ENCODE measurements at places on chromosomes 6 and 20.

DNA sequence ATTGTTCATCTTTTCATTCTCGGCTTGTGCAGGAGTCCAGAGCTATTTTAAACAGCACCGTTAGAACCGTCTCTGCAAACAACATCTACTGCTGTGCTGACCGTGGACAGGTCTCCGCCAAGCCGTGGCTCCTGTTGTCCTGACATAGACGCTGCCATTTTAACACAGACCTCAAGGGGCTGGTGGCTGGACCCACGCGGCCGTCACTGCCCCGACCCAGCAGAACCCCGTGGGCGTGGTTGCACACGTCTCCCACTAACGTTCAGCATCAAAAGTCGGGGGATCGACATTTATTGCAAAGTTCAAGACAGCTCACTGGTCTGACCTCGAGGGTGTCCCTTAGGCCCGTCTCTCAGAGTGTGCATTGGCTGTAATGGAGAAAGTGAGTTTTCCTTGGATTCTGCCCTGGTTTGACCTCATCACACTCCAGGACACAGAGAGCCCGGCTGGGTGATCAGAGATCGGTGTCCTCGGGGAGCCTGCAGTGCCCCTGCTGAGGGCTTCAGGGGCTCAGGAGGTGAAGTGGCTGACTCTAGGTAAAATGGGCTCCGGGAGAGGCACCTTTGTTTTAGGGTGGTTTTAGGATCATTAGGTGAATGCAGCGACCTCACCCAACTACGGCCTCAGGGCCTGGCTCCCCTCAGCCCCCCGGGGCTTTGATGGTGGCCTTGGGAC is 363.2 kb downstream of the THBS2 start:
- DNase-seq: no peak

DNA sequence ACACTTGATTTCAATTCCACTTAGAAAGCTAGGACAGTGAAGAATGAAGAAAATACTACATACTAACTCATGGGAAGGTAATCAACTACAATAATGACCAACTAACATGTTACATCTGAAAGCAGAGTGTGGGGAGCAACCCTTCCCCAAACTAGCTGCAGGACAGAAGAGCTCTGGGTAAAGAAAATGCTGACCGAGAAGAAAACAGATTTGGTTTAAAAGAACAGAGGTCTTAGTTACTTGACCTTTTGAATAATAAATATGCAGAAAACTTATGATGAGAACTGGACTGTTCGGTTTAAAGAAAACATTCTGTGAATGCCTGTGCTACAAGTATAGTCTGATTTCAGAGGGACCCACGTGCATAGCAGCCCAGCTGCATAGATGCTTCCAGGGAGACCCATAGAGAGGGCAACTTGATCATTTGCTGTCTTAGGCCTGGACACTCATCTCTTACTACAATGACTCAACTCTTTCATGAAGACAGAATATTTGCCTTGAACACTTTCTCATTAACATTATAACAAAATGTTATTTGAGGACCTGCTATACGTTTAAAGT is 53.5 kb downstream of the RALGAPA2 start:
- no peak for DNase-seq

DNA sequence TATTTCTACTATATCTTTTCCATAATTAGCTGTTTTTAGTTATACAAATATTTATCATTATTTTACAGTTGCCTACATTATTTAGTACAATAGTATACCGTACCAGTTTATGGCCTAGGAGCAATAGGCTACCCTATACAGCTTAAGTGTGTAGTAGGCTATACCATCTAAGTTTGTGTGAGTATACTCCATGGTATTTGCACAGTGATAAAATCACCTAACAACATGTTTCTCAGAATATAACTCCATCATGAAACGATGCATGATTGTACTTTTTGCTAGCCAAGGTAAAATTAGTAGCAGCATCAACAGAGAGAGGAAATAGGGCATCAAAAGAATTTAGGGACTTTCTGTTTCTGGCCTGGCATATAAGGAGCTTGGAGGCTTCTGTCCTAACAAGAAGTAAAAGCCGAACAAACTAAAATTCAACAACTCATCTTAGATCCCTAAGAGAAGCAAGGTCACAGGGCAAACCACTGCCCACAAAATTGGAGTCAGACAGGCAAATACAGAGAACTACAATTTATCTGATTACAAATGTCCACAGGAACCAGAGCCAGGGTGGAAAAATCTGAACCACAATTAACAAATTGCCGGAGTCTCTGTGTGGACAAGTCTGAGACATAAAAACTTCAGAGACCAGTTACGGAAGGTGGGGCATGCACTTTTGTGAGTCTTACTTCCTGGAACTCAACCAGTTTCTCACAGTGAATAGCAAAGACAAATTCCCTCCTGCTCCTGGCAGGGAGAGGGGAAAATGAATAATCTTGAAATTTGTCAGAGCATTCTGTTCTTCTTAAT is 671.4 kb downstream of the RFPL4B start:
- no peak for DNase-seq

DNA sequence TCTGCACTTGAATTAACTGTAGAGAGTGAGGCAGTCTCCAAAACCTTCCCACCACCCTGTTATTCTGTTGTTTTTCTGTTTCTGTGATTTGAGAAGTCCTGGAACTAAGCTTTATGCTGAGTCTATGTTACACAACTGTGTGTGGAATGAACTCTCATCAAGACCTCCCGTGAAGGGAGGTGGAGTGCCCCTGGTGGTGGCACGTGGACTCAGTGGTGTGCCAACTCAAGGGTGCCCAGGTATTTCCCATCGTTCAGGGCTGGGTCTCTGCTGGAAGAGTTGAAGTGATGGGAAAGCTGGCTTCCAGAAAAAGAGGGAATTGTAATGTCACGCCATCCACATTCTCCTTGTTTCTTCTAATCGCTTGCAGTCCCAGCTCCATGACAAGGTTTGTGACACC is 374.2 kb downstream of the SMOC2 start:
- DNase-seq: no peak

DNA sequence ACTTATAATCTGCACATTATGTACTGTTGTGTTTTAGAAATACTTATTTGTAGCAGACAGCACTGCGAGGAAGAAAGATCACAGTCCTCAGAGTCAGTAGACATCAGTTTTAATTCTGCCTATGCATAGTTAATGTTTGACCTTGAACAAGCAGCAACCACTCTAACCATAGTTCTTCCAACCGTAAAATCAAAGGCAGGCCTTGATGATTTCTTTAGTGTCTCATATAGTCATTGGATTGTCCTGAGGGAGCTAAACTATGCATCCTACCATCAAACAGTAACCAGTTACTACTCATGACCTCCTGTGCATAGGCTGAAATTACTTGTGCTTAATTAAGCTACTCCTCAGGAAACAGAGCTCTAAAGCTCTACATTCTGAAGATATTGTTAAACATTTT is 294.8 kb upstream of the STXBP5 start:
- no peak for DNase-seq

- peak; percentile 19 for DNase-seq
Observed at GRCh38 chr20:25065625-25066338, 7.8 kb upstream of the ACSS1 start.

- no peak for DNase-seq
Observed at GRCh38 chr6:143225929-143226328, 165.2 kb downstream of the AIG1 start.

DNA sequence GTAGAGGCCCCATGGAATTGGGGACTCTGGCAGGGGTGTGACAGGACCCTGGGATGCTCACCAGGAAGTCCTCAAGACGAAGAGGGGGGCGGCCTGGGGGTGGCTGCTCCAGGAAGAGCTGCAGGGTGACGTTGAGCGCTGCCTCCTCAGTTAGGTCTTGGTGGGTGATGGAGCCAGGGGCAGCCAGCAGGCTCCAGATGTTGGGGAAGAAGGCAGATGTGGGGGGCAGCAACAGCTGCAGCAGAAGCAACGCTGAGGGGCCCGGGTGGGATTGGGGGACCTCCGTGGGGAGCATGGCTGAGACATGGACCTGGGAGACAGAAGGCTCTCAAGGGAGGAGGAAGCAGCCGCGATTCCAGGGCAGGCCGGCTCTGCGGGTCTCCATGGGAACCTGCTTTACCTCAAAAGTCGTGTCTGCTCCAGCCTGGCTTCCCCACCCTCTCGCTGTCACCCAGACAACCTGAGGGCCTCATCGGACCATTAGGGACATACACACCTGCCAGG is 591 bp downstream of the VWA7 start:
- no peak for DNase-seq

- no peak for DNase-seq
Observed at GRCh38 chr20:3068986-3069900, 2.2 kb upstream of the OXT start.

GRCh38 chr20:41691443-41691842 is 73.3 kb upstream of the CHD6 start:
- DNase-seq: no peak

DNA sequence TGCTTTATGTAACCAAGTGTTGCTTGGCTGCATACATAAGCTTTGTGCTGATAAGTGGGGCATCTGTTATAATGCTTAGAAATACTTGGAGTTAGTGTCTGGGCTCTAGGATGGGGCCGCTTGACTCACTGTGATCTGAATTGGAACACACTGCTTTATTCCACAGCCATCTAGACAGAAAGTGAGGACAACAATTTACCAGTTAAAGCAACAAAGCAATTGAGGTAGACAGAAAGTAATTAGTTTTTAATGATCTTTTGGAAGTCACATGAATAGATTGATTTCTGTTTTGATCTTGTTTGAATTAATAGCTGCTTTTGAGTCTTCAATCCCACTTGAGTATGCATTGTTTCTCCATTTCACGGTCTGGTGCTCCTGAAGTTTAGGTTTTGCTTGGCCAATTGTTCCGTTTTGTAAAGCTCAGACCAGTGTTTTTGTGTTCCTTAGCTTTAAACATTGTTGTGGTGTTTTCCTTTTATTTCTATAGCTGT is 157.5 kb downstream of the TRMT11 start:
- no peak for DNase-seq

- no peak for DNase-seq
Observed at GRCh38 chr20:16607364-16608276, 34.4 kb upstream of the KIF16B start.

DNA sequence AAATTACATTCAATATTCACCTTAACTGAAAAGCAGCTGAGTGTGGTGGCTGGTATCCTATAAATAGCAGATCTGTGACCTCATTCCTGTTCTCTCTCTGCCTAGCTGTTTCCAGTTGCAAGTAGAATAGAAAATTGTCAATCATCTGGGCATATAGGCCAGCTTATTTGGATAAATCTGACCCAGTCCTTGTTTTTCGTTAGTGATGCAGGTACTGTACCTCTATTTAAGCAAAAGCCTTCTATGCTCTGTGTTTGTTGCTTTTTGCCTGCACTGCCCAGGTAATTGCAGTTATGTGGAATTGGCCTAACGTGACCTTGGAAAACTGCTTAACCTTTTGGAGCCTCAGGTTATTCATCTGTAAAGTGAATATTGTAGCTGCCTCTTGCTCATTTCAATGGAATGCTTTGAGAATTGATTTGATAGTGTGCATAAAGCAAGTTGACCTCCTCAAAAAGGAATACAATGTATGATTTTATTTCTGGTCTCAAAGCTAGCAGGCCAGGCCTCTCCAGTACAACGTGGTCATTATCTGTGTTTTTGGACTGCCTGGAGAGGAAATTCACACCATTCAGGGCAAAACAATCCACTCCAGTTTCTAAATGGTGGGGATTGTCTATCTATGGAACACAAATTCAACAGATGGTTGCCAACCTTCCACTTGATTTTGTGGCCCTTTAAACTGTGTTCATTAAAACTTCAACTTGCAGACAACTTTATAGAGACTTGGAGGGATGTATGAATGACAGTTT is 508.7 kb upstream of the CITED2 start:
- DNase-seq: no peak

DNA sequence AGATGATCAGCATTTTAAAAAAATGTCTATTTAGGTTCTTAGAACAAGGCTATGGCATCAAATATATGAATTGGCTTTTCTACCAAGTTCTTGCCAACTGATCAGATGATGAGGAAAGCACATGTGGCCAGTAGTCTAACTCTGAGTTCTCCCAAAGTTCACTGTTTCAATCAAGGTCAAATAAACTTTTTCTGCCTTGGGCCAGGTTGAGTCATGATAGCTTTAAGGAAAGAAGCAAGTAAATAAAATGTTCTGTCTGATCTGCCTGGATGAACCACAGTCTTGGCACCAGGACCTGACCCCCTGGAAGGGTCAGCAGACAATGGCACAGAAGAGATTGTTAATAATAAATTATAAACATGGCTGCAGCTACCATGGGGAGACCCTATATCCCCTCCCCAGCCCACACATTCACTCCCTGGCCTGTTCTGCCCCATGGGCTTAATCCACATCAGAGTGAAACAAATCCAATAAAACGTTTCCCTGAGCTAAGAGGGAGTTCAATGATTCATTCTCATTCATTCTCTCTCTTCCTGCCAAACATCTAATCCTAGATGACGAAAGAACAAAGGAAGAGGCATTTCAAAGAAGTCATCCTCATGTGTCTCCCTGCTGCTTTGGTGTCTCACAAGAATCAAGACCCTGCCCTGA is 661.6 kb downstream of the DHX35 start:
- no peak for DNase-seq

DNA sequence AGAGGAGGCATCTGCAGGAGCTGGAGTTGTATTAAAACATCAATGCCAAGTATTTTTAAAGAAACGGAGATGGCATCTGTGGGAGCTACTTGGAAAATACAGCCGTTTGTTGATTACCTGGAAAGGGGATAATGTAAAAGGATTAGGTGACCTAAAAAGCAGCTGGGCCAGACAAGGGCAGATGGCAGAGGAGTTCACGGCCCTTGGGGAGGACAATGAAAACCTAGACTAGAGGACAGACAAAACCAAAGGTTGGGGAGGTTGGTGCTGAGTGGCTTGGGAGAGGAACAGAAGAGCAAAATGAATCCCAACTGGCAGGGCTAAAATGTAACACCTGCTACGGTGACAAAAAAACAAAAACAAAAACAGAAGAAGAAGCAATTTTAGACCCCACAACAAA is 260.5 kb upstream of the JARID2 start:
- no peak for DNase-seq

DNA sequence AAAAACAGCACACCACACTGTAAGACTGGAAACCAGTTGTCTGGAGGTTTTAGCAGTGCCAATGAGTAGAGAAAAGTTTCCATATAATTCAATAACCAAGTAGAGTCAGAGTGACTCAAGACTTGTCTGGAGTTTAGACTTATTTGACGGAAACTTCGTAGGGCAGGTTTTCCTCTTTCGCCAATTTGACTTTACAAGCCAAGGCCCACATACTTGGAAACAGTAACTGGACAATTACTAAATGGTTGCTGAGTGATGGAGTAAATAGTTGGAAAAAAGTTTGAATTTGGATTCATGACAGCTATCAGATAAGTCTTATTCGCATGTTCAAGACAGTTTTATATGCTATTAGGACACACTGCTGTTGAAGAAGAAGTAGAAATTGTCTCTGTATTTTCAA is 48.1 kb upstream of the CTAGE9 start:
- no peak for DNase-seq

- DNase-seq: no peak
Observed at GRCh38 chr6:11110921-11111768, at the start of gene ERVFRD-1. ERVFRD-1 (minus strand) TSS chr6:11111725; CDS start chr6:11105310, 6,415 bp downstream.

- DNase-seq: no peak
Observed at GRCh38 chr20:24964506-24964840, 15.4 kb downstream of the CST7 start.
